NCI-H524 (cell line): ENCODE measurements at places on chromosomes 16 and 17.

- DNase-seq = peak; percentile 99
These were observed 155.7 kb upstream of the TNRC6C start for GRCh38 chr17:77802811-77803220.

GRCh38 chr17:34081269-34081668 lies 173.8 kb upstream of the CCL2 start:
- DNase-seq = no peak

DNA sequence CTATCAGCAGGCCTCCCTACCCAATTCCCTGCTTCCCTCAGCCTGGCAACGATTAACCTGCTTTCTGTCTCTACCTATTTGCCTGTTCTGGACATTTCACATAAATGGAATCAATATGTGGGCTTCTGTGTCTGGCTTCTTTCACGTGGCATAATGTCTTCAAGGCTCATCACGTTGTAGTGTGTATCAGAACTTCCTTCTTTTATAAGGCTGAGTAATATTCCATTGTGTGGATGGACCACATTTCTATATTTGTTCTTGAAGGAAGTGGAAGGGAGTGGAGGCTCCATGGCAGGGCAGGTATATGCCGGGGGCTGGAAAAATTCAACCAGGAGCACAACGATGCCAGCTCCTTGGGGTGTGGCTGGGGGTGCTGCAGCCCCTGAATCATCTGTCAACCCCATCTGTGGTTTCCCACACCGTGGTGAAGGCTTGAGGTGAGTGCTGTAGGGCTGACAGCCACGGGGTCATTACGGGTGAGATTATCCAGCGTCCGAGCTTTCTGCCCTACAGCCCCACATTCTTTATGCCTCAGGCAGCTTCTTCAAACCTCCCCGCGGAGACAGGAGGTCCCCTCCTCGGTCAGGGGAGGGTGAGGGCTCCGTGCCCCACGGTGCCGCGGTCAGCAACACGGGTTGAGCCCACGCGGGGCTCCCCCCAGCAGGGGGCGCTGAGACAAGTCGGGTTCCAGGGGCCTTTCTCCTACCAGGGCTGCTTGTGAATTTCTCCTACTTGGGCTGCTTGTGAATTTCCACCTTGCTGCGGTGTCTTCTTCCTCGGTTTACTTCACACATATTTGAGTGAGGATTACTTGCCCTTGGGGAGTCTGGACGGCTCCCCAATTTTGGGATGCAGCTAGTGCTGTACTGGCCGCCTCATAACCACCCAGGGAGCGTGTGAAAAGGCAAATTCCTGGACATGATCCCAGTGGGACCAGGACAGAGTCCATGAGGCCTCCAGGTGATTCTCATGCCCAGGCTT lies 18.3 kb upstream of the WFIKKN2 start:
- DNase-seq = peak; percentile 35

DNA sequence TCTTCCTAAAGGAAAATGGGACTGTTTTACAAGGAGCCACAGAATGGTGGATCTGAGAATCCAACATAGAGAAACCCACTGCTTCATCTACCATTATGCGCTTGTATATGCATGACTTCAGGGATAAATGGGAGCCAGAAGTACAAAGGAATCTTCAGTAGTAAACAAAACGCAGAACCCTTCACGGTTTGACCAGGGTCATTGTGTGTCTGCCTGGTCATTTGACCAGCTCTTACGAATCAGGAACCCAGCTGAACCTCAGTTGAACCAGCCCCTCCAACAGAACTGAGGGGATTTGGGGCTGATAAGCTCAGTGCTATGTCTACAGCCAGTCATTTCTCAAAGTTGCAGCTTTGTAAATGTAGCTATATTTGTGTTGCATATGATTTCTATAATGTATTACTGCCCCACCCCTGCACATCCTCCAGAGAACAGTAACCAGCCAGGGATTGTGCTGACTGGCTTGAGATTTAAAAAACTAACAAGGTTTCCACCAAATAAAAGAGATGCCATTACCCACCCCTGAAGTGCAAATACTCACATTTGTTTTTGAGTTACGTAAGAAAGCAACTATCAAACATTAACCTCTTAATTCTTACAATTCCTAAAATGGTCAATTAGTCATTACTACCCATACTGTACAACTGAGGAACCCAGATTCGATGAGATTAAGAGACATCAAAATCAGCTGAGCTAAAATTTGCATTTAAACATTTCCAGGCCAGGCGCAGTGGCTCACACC lies 6.3 kb downstream of the CMTM4 start:
- no peak for DNase-seq

GRCh38 chr16:85733155-85733838 lies 17.6 kb downstream of the C16orf74 start:
- no peak for DNase-seq

DNA sequence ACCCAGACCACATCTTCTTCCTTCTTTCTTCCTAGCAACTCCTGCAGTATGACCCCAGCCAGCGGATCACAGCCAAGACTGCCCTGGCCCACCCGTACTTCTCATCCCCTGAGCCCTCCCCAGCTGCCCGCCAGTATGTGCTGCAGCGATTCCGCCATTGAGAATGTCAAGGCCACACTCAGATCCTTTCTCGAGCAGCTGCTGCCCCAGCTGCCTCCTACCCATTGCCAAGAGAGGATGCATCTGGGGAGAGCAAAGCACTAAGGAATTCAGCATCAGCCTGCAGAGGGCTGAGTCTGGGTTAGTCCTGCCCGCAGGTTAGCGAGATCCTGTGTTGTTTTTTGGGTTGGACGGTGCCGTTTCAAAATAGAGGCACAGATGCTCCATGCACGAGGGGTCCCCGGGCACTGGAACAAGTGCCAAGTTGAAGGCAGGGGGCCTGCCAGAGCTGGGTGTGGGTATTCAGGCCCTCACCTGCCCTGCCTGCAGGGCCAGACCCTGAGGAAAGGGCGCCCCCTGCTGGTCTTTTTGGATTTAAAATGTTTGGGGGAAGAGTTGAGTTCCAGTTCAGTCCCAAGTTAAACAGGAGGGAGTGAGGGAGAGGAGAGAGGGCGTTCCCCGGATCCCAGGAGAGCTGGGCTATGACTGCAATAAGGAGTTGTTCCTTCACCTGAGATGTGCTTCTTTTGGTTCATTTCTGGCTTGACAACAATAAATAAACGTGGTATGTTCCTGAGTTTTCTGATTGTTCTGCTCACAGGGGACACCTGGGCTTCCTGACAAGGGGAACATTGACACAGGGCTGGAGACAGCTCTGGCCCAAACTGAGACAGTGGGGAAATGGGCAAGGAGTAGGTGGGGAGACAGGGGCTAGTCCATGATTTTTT lies 4.9 kb downstream of the CDK3 start:
- peak; percentile 95 for DNase-seq

GRCh38 chr17:55728833-55729232 lies 6.2 kb upstream of the TMEM100 start:
- DNase-seq = no peak

DNA sequence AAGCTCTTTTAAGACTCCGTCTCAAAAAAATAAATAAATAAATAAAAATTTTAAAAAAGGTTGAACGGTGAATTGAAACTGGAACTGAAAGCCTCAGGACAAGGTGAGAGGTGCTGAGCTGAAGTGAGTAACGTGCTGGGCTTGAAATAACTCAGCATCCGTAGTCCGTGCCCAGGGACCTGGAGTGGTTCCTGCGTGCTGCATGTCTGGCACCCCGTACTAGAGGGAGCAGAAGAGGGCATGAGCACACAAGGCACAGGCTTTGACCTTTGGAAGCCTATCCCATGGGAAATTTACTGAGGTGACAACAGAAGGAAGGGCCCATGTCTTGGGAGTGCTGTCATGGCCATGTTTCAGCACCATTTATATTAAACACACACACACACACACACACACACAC lies 4.5 kb upstream of the MEIOB start:
- DNase-seq = no peak

DNA sequence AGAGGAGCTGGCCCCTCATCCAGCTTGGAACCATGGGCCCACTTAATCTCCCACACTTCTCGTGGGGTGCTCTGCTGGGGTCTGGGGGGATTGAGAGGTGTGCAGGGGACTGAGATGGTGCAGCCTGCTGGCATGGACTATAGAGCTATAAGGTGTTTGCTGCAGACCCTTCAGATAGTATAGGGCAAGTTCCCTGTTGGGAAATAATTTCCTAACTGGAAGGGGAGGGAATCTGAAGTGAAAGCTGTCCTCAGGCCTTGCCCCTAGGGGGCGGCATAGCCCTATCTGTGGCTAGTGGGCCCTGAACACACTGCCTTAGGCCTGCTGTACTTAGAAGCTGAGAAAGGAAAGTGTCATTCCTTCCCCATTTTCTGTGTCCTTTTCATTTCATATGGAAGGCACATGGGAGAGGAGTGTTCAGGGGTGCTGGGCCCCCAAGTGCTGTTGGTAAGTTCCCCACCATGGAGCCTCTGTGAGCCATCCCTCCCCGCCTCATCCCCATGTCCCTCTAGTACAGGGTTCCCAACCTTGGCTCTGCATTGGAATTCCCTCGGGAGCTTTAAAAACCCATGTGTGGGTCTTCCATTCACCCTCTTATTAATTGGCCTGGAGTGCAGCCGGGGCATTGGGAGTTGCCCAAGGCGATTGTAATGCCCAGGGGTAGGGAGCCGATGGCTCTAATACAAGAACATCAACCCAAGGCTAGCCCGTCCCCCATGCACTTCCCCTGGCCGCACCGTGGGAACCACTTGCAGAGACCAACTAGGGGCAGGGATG lies 19.7 kb downstream of the GOSR2 start:
- peak; percentile 71 for DNase-seq

DNA sequence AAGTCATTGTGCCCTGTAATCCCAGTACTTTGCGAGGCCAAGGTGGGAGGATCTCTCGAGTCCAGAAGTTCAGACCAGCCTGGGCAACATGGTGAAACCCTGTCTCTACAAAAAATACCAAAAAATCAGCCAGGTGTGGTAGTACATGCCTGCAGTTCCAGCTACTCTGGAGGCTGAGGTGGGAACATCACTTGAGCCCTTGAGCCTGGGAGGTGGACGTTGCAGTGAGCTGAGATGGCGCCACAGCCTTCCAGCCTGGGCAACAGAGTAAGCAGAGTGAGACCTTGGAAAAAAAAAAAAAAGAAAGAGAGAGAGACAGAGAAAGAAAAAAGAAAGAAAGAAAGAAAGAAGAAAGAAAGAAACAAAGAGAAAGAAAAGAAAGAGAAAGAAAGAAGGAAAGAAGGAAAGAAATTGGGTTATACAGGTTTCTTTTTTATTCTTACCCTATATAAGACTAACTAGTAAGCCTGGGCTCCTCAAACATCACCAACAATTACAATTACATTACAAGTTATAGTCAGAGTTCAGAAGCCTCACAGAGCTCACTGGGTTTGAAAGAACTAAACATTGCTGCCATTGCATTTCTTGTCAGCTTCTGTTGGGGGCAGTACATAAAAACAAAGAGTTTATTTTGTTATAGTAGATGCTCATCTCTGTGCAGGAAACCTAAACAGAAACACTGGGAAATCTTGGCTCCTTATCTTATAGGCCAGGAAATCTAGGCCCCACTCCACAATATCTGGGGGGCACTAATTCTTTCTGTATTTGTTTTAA lies 6.7 kb upstream of the ABCA9 start:
- DNase-seq = no peak

- peak; percentile 78 for DNase-seq
These were observed 1.1 kb downstream of the FHOD1 start for GRCh38 chr16:67246081-67246755.

DNA sequence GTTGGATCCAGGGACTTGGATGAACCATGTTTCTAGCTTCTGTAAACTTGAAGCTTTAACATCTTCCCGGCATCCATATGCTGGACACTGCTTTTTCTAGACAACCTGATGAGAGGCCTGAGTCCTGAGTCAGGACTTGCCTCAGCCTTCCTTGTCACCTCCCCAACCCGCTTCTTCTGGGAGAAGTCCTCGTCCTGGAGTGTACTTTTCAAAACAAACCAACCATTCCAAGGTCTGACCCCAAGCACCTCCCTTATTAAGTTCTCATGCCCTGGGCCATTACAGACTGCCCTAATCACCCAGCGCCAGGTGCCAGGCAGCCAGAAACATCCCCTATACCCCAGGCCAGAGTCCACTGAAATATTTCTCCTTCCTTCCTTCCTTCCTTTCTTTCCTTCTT lies 59.4 kb downstream of the CLEC19A start:
- no peak for DNase-seq

DNA sequence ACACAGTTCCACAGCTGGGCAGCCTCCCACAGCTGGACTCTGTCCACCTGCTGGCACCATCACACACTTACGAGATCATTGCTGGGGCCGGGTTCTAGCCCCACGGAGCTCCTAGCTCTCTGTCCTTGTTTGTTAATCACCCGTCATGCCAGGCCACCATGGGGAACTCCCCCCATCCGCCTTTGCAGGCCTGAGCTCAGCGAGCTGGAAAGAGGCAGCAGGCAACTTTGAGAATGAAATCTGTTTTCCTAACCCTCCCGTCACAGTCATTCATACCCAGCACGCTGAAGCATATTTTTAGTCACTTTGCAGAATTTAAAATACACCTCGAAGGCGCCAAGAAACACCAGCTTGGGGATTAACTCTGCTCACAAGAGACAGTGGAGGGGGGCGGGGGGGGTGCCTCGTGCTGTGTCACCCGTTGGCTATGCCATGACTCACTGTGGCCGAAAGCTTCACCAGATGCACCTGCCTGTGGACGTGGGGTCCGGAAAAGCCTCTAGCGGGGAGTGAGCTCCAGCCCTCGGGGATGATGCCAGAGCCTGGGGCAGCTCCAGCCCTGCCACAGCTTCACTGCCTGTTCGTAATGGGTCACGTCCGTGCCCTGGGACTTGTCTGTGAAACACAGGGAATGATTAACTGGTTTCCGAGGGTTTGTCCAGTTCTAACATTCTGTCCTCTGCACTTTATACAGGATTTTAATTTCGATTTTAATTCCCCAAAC lies 1.4 kb upstream of the SPNS2 start:
- peak; percentile 60 for DNase-seq

DNA sequence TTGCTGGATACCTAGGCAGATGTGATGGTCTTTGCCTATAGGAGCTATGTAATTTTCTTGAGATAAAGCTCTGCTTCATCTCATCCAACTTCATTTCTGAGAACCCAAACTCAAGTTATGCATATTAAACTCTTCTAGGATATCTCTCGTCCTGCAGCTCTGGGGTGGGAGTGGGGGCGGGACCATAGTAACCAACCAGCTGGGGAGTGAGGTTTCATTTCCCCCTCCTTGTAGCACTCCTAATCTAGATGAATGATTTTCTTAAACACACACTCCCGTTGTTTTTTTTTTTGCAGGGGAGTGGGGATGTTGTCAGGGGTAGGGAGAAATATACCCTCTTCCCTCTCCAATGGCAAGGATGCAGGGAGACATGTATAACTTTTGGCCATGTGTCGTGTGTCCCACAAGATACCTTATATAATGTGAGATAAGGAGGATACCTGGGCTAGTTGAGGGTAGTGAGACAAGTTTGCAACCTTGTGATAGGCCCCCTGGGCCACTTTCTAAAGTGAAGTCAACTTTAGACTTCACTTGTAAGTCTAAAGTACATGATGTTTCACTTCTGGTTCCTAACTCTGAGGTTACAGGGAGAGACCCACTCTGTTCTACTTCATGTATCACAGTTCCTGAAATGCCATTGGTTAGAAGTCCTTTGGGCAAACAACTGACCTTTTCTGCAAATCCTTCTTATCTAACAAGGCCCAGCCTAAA lies 10.5 kb upstream of the HEATR6 start:
- no peak for DNase-seq

- peak; percentile 57 for DNase-seq
These were observed 65.8 kb downstream of the RMI2 start for GRCh38 chr16:11411059-11411550.
